ENCODE measurements at places on chromosomes 3 and 15. TPM values are rescaled to one million over a fixed set of nuclear protein-coding genes. Genes with fewer than 3 reads are reported as not detected.

BMF gene
- 31.0 TPM for total RNA-seq

FOXB1 gene
- total RNA-seq, result 1.3 TPM

DNA sequence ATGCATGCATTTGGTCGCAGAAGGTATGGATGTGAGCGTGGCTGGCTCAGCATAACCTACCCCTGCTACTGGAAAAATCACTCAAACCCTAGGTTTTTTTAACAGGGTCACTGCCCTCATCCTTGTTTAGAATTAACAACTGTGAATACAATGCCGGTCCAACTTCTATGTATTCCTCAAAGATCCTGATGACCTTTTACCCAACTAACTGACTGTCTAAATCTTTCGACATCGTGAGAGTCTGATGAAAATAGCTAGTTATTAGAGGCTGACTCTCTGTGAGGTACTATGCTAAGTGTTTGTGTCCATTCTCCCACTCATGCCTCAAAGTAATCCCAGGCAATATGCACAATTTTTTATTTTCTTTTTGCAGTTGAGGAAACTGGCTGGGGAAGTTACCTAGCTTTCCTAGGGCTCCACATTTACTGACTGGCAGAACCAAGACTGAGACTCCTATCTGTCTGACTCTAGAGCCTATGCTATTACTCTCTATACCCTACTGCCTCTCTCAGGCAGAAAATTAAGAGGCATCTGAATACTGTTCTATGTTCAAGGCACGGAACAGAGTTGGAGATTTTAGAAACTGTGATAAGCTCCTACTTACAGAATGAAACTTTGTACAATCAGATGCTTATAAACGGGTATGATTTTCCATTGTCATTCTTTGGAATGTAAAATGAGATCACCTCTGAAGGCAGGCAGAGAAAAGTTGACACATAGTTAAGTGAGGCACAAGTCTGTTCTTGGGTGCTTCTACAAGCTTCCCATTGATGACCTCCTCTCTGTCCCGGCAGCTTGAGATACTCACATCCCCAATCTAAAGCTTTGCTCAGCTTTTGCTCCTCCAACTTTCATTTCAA, 56.4 kb downstream of the FILIP1L start:
- no peak for DNase-seq

SQOR gene
- total RNA-seq, result 4.2 TPM

DNA sequence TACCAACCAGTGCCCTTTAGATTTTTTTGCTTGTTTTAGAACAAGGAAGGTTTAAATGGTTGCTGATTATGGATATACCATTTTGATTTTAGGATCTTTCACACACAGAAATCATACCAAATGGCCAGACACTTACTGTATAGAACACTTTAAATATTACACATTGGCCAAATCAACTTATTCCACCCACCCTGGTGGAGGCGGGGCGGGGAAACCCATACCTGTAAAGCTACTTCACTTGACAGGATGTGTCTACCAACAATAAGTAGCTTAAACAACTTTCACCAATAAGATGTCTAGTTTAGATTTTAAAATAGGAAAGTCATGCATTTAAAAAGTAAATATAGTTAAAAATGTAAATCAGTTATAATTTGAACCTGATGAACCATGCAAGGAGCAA, 17.0 kb upstream of the SFMBT1 start:
- no peak for DNase-seq

GRCh38 chr15:32671339-32672325, 30.1 kb downstream of the SCG5 start:
- peak; percentile 51 for DNase-seq

DNA sequence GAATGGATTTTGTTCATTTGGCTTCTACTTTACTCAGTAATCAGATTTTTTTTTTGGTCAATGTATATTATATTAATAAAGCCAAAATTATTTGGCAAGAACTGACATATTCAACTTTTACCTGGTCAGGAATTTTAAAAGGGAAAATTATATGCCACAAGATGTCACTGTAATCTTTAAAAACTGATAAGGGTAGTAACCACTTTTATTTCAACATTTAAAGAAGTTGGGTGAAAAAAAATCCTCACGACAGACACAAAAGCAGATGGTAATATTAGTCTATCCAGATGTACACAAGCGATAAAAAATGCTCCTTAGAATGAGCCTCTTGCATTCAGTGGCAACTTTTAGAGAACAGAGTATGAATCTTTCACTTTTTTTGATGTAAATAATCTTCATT, 101.9 kb downstream of the SERPINI1 start:
- no peak for DNase-seq

FBXW12 gene
- total RNA-seq, result not detected

GRCh38 chr15:32993285-32993684, 201.2 kb downstream of the FMN1 start:
- no peak for DNase-seq

GRCh38 chr15:38401701-38402100, 52.2 kb upstream of the FAM98B start:
- no peak for DNase-seq

GRCh38 chr15:34043391-34043790, 4.4 kb upstream of the AVEN start:
- no peak for DNase-seq

DNA sequence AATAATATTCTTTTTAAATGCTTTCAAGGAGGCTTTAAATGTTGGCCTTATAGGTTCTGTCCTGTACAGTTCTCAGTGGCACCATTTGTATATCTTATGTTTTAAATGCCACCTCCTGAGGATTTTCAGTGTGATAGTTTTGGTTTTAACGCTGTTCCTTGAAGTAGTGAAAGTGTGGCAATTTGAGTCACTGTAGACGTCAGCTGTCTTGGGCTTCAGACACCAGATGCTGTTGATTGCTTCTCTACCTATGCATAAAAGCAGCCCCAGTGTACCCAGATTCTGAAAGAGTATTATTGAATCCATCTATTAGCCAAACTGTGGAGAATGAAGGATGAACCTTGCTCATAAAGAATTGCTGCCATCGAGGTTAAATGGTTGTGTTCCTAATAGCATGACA, 316.8 kb upstream of the GBE1 start:
- no peak for DNase-seq

GRCh38 chr15:67370206-67370954, 115.8 kb downstream of the IQCH start:
- no peak for DNase-seq

DNA sequence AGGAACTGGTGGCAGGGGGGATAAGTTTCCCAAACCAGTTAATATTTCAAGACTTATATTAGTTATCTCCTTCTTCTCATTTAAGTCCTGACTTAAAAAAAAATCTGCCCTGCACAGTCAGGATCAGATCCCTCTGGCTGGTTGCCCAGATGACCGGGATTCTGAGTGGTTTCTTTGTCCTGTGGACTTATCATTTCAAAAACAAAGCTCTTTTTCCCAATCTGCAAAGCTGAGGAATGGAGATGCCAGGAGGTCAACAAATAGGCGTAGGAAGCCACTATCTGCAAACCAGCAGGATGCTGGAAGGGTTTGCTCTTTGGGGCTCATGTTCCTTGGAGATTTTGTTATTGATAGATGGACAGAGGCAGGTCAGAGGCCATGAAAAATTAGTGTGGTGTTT, 5.8 kb downstream of the C3orf20 start:
- peak; percentile 9 for DNase-seq

- no peak for DNase-seq
Measured at GRCh38 chr3:69343875-69344274, 42.0 kb downstream of the FRMD4B start.

DNA sequence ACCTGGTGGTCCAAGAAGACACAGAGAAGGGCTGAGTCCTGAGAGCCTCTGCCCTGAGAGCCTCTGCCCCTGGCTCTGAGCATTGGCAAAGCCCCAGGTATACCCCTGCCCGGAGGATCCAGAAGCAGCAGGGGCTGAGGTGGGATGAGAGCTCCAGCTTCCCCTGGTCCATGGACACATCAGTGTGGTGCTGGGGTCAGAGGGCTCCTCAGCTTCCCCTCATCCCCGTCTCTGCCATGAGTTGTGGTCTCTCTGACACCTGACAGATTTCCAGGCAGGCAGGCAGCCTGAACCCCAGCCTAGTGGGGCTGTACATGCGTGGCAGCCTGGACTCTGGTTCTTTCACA, 3.5 kb upstream of the KLF15 start:
- DNase-seq, result no peak

- peak; percentile 35 for DNase-seq
Measured at GRCh38 chr3:82082796-82083195, 321.4 kb upstream of the GBE1 start.

DNA sequence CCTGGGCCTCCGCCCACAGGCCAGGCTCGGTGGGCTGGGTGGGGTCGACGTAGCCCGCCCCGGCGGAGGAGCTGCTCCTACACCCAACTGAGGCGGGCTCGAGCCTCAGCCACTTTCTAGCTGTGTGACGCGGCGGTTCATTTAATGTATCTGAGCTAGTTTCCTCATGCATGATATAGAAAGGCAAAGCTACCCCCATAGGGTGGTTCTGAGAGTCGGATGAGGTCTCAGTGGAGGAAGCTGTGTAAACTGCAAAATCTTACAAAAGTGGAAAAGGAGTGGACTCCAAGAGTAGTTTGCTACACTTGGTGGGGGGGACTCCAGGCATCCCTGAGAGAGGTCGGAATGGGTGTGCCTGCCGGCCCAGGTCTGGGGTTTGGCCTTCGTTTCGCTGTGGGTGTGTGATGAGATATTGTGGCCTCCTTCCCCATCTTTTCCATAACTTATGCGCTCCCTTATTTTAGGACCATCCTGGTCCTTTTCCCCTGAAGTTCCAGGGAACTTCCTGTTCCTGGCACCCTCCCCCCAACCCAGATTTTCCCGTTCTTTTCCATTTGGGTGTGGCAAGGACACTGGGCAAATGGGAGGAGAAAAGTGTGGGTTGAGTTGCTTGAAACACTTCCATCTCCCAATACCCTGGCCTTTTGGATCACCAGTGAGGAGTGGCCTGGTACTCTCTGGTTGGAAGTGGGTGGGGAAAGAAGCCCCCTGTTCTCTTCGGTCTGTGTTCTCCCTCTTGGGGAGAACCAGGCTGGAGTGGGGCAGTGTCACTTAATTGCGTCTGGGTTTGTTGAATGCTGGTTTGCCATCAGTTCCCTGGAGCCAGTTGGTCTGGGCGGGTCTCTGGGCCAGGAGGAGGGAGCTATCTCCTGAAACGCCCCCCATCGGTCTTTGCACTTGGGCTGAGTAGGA, 1.1 kb downstream of the PDIA5 start:
- DNase-seq, result no peak

DNA sequence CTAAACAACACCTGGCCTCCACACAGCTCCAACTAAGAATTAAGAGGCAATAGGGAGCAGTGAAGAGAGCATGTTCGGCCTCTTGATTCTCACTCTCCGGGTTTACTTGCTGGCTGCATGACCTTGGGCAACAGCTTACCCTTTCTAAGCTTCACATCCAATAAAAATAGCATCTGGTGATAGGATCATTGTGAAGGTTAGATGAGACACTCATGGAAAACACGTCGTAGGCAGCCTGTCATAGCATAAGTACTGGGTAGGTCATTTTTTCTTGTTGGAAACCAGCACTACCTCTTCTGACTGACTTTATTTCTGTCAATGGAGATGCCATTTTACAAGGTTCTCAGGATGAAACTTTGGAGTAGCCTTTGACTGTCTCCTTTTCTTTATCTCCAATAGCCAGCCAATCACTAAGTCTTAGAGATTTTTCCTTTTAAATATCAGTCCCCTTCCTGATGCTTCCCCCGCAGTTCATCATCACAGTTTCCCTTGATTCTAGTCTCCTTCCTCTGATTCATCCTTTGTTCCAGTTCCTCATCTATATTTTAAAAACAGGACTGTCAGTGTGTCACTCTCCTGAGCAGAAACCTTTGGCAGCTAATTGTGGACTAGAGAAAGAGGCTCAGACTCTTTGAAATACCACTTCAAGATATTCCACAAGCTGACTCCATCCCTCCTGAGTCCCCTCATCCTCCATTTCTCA, 271.5 kb downstream of the SLC9A9 start:
- no peak for DNase-seq

CYP11A1 gene
- 0.43 TPM for total RNA-seq

GRCh38 chr3:148395821-148396220, 301.9 kb upstream of the AGTR1 start:
- DNase-seq, result no peak

GRCh38 chr3:69033470-69033869, 18.7 kb downstream of the TMF1 start:
- DNase-seq, result no peak

THSD4 gene
- 0.99 TPM for total RNA-seq

GRCh38 chr3:81726735-81727134, 34.7 kb downstream of the GBE1 start:
- DNase-seq, result peak; percentile 72

ACAN gene
- total RNA-seq, result 0.34 TPM

DNA sequence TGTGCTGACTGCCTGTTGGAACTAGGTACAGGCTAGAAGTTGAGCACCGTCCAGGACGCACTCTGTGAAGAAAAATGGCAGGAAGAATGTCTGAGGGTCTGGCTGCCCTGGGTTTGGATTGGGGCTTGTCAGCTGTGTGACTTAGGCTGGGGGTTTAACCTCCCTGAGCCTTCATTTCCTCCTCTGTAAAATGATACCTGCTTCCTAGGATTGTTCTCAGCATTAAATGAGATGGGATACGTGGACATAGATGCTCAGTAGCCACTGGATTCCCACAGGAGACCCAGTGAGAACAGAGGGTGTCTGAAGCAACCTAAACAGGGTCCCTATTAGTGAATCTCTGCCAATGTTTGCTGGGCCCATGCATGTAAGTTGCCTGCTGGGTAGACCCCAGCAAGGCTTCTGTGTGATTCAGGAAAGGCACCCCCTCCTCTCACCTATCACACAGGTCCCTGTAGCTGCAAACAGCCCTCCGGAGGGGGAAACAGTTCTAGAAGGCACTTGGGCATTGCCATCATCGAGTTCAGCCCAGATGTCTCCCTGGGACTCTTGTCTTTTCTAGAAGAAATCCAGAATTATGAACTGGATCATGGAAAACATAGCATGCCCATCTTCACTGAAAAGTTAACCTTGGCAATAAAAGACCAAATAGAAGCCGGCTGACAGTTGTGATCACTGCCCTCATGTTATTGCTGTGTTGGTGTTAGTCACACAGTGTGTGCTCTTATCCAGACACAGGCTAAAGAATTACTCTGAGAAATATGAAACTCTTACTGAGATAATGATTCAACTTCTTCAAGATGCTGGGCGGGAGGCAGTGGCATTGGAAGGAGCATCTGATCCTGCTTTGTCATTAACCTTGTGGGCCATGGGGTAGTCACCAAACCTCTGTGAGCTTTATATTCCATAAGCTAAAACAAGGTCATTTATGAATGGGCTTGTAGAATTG, 64.5 kb downstream of the SMAD6 start:
- DNase-seq, result peak; percentile 72

DNA sequence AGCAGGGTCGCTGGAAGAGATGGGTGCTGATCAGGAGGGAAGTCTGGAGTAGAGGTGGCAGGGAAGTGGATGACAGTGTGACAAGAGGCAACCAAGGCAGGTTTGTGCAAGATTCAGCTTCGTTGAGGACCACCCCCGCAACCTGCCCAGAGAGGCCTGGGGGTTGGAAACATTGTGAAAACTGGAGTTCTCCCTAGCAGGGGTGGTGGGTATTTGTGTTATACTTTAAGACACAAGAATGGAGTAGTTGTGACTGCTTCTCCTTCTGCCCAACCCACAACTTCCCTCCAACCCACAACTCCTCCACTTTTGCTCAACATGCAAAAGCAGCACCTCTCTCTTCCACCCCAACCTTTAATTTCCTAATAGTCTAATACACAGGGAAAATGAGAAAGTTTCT, 8.6 kb upstream of the ARNT2 start:
- no peak for DNase-seq

NECTIN3 gene
- 56.3 TPM for total RNA-seq

- DNase-seq, result no peak
Measured at GRCh38 chr15:90994059-90994416, 297 bp downstream of the PRC1 start.

All from astrocyte (in vitro differentiated cells and primary cell).